SK-MEL-5 (cell line): ENCODE measurements at places on chromosomes 7 and 10.

DNA sequence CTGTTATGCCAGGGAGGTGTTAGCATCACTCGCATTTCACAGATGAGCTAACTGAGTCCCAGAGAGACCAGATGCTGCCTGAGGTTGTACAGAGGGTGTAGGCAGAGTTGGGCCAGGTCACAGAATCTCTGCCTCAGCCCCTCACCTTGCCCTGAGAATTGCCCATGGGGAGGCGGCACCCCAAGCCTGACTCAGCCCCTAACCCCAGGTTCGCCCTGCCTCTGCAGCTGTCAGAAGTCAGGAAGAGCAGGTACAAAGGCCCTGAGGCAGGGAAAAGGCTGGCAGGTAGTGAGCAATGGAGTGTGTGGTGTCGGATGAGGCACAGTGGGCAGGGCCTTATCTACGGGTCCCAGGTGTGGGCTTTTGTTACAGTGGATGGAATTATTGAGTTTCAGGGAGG is 79.4 kb downstream of the MYL10 start:
- DNase-seq = no peak

GRCh38 chr7:73799282-73800141 is 29.4 kb upstream of the CLDN3 start:
- DNase-seq = no peak

- DNase-seq = no peak
These were observed 62.4 kb upstream of the WAPL start for GRCh38 chr10:86583983-86584382.

DNA sequence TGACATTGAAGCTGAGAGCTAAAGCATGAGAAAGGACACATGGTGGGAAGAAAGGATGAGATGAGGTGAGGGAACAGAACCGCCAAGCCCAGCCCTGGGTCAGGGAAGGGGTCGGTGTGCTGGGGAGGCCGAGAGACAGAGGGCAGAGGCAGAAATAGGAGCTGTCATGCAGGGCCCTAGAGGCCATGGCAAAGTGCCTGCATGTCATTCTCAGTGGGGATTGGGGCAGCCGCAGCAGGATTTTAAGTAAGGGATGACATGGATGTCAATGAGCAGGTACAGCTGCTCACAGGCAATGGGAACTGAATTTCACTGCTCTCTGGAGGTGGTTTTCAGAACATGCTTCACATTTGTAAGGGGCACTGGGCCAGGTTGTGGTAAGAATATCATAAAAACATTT is 227.4 kb downstream of the RAB11FIP2 start:
- no peak for DNase-seq

- DNase-seq = no peak
These were observed 213.4 kb downstream of the USP6NL start for GRCh38 chr10:11397980-11398580.

- DNase-seq = no peak
These were observed 43.5 kb downstream of the PRKG1 start for GRCh38 chr10:51117794-51118193.

DNA sequence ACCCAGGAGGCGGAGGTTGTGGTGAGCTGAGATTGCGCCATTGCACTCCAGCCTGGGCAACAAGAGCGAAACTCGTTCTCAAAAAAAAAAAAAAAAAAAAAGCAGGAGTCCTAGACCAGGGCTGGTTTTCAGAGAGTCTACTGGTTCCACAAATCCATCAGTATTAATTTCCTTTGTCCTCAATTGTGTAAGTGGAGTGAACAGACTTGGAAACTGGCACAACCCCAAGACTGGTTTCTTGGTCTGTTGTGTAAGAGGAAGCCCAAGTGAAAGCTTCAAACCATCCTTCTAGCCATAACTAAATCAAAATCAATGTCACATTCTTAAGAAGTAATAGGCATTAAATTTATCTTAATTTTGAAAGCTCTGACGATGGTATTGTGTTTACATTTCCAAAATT is 213.6 kb downstream of the DGKI start:
- no peak for DNase-seq

- DNase-seq = no peak
These were observed 148.0 kb upstream of the INSYN2A start for GRCh38 chr10:127344346-127344745.

- DNase-seq = peak; percentile 77
These were observed 561.2 kb upstream of the PHF14 start for GRCh38 chr7:10412422-10413019.

GRCh38 chr10:111511751-111512150 is 434.9 kb downstream of the ADRA2A start:
- DNase-seq = no peak

GRCh38 chr7:43785420-43785819 is 26.9 kb downstream of the BLVRA start:
- no peak for DNase-seq

GRCh38 chr7:106823631-106824030 is 41.5 kb upstream of the PIK3CG start:
- DNase-seq = peak; percentile 100

DNA sequence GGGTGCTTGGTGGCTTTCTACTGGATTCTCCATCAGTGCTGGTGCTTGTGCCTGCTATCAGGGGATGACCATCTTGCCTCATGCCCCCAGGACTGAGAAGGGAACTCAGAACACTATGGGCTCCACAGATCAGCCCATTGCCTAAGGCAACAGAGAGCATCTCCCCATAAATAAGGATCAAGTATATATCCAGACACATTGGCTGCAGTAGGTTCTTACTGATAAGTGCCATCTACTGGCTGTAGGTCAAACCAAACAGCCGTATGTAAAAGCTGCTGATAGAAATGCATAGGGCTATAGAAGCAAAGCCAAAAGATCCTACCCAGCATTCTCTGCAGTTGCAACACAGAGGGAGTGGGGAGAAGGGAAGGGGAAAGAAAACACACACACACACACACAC is 153.7 kb downstream of the CDK14 start:
- DNase-seq = peak; percentile 68

DNA sequence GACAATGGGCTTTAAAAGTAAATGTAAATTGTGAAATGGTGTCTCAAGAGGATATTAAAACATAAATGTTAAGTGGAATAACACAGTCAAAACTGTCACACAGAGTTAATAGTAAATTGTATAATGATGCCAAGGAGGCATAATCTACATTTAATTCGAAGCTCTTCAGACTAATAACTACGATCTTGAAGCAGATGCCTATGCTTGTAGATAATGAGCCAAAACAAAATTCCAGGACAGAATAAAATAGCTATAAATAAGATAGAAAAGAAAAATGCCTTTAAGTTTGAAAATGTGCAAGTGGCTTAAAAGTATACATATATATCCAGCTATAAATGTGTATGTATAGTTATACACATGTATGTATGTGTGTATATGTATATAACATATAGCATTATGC is 17.5 kb downstream of the TWIST1 start:
- DNase-seq = no peak

GRCh38 chr7:75889826-75890225 is 11.0 kb downstream of the RHBDD2 start:
- no peak for DNase-seq

DNA sequence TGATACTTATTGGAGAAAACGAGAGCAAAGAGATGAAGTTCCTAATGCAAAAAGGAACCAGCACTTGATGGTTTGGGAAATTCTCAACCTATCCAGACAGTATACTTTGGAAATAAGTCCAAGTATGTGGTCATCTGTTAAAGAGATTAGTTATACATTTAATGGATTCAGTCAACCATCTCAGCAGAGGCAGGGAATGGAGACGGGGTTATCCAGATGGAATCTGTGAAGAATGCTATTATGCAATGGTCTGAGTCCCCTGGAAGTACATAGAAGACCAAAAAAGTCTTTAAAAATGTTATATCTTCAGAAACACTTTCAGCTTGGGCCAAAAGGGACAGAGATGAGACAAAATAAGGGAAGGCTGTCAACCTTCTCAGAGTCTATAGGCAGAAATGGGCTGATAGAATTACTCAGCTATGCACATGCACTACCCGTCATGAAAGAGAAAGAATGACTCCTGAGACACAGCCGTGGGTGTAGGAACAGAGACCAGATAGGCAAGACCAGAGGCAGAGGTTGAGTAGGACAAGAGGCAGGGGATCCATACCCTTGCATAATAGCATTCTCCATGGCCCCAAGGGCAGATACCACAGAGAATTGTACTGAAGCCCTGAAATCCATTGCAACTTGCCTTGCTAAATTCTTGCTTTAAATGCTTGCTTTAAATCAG is 738.8 kb upstream of the POT1 start:
- DNase-seq = no peak

DNA sequence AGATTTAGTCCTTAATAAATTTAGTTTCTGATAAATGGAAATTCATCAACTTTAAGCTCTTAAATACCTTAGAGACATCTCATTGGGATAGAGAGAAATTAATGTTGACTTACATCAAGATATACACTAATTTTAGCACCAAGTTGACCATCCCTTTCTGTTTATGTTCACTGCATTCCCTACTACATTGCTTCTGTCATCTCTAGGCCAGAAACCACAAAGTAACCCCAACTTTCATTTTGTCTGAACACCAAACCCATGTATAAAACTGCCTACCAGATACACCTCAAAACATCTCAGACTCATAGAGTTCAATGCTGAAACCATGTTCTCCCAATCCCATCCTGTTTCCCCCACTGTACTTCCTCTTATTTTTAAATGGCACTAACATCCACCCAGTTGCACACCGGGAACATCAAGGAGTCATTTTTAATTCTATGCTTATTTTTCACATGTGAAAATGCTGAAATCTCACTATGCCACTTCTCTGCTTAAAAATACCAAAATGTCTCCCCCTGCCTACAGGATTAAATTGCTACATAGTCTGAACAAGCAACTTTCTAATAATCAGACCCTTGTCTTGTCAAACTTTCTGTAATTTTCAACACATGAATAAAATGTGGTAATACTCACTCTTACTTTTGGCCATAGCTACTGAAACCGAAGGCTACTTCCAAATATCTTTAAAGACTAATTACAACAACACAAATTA is 201.6 kb downstream of the SEMA3D start:
- peak; percentile 42 for DNase-seq

DNA sequence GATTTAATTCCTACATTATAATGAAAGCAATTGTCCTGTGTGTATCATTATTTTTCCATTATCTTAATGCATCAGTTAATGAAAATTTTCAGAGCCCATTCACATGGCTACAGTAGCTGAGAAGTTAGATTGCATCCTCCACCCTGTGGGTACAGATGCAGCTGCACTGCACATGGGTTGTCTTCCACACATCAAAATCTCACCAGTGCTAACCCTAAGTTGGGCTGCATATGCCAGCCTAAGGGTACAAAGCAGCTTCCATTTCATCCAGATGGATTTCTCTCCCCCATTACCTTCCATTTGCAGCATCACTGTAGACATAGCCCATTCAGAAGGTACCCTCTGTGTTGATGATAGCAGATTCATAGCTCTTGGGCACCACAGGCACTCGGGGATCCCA is 74.7 kb upstream of the WDR11 start:
- DNase-seq = no peak

GRCh38 chr7:70470746-70471145 is 661.2 kb upstream of the GALNT17 start:
- no peak for DNase-seq

DNA sequence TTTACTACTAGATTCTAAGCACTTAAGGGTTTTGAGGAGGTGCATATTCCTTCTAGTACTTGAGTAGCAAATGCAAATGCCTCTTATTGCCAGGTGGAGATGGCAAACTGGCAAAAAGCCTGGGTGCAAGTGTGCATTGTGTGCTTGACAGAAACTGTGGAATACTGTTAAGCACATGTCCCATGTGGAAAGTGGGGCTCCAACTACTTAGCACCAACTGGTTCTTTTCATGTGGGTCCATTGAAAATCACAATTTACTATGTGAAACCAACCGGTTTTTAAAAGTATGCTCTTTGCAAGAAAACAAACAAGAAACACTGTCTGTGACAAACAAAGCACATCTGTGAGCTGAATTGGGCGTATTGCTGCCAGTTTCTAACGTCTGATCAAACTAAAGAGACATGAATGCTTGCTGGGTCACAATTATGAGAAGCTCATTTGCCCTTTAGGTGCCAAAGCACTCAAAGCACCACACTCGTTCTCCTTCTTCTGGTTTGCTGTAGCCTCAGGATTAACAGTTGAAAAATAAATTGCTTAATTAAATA is 197.4 kb downstream of the SEMA3E start:
- DNase-seq = no peak

DNA sequence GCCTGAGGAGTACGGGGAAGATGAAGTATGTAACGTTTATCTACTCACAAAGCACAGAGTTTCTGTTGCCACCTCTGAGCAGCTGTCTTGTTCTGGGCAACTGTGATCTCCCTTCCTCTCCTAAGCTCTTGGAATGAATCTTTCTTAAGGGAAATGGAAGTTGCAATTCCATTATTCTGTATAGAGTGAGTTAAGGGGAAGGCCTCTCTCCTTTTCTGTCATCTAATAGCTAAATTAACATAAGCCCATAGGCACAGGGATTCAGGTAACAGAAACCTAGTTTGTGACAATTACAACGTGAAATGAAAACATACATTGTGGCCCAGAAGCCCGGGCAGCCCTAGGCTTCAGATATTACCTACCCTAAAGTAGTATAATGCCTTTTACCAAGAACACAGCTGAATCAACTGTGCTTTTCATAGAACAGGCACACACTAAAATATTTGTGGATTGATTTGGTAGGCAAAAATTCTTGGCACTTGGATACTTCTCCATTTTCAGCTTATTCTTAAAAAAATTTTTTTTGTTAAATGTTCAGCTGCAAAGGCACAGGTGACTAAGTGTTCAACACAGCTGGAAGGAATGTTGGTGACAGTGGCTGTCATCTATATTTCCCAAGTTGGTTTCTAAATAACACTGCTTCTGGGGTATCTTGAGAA is 3.8 kb upstream of the PDCD4 start:
- DNase-seq = no peak

DNA sequence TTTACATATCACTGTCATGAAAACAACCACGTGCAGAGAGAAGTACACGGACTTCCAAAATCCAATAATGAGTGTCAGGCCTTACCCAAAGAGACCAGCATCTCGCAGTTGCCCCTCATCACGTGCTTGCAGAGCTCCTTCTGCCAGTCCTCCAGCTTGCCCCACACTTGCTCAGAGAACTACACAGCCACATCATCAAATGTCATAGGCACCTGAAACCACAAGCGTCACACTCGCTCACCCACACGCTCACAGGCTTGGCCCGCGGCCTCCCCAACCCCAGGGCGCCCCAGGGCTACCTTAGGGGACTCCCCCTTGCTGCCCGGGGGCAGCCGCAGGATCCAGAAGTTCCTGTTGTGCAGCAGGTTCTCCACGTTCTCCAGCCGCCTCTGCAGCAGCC is 123.4 kb upstream of the ZNF746 start:
- no peak for DNase-seq

DNA sequence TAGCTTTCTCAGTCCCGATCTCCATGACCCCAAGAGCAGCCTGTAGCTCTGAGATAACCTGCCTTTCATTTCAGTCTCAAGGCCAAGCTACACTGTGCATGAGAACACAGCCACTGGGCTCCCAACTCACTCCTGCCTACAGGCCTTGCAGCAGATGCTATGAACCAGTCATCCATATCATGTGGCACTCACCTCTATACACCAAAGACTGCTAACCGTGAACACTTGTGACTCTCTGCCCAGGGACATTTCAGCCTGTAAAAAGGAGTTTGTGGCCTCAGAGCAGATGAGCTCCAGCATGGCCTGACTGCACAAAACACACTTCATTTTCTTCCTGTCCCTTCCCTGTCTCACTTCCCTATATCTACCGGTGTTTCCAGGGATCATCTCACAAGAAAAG is 56.9 kb upstream of the NPY start:
- DNase-seq = no peak

GRCh38 chr10:80642661-80643060 is 105.0 kb downstream of the SH2D4B start:
- no peak for DNase-seq

- no peak for DNase-seq
These were observed 48.7 kb downstream of the NAMPT start for GRCh38 chr7:106236065-106236464.

GRCh38 chr7:84998665-84999064 is 188.2 kb downstream of the SEMA3D start:
- DNase-seq = peak; percentile 43
